ENCODE measurements at places on chromosomes 13 and 19.

GRCh38 chr19:13633109-13633508, 126.8 kb upstream of the CACNA1A start:
- no peak for DNase-seq

DNA sequence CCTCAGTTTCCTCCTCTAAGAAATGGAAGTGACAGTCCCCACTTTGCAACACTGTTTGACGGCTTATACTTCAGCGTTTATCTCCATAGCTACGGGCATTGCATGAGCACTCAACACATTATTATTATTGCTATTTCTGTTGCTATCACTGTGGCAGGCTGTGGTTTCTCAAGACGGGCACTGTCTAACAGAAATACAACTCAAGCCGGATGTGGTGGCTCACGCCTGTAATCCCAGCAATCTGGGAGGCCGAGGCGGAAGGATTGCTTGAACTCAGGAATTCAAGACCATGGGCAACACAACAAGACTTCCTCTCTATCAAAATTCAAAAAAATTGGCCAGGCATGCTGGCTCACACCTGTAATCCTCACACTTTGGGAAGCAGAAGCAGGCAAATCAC, 4.9 kb upstream of the ZSWIM4 start:
- DNase-seq = no peak

DNA sequence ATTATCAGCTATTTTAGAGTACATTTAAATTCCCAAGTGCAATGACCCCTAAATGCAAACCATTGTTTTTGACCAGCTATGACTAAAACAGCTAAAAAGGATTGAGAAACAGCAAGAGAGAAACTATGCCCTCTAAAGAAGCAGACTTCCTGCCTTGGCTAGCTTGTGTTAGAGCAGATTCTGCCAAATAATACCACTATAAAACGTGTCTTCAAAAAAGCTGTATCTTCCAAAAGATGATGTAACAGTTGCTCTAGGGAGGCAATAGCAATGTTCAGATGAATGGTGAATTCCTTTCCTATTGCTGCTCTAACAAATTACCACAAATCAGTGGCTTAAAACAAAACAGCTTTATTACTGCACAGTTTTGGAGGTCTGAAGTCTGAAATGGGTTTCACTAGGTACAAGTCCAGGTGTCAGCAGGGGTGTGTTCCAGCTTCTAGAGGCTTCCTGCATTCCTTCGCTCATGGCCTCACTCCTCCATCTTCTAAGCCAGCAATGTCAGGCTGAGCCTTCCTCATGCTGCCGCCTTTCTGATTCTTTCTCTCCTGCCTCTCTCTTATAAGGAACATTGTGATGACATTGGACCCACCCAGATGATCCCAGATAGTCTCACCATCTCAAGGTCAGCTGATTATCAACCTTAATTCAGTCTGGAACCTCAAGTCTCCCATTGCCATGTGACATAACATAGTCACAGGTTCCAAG, 84.5 kb downstream of the LRRC63 start:
- DNase-seq = no peak

- no peak for DNase-seq
Observed at GRCh38 chr19:49879243-49879963, 1.9 kb downstream of the TBC1D17 start.

GRCh38 chr13:54593504-54593903, 1564.9 kb downstream of the OLFM4 start:
- DNase-seq = no peak

DNA sequence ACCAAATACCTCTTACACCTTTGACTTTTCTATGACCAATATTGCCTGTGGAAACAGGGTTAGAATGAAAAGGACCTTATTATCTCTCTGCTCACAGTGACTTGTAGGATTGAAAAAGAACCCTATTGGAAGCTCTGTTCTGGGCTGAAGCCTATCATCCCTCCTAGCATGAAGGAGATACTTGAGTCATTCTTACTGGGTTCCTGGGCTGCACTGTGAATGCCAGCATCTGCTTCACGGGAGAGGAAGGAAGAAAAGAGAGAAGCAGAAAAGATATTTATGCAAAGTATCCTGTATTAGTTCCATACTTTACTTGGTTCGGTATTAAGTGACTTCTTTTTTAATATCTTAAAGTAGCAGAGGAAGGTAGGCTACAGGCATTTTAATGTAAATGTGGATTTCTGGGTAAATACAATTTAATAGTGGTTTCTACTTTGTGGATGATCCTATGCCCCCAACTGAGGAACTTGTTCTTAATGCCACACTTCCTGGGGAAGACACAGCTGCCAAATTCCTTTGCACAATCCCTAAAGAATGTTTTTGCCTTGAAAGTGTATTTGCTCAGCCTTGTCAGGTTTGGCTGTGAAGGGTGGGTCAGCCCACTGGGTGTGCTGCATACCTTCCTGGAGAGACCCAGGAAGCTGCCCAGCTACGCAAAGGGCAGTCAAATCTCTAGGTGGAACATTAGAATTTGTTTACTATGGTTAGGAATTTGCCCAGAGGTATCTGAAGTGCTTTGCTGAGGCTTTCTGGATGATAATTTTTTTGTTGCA, 13.7 kb upstream of the SCEL start:
- no peak for DNase-seq

GRCh38 chr13:110455444-110455843, 106.1 kb downstream of the RAB20 start:
- no peak for DNase-seq

DNA sequence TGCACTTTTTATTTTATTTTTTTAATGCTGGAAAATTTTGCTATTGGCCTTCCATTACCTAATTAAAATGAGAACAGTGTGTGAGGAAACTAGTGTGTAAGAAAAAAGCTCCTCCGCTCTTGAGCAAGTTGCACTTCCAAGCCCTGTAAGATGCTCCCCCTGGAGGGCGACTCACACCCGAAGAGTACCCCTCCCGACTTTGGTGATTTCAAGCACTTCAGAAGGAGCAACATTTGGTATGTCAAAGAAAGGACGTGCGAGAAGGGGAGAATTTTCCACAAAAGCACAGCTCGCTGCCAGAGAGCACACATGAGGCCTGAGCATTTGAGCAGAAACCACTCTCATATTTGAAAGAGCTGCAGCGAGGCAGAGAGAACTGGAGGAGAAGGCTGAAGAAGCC, 504.4 kb downstream of the FGF9 start:
- no peak for DNase-seq

DNA sequence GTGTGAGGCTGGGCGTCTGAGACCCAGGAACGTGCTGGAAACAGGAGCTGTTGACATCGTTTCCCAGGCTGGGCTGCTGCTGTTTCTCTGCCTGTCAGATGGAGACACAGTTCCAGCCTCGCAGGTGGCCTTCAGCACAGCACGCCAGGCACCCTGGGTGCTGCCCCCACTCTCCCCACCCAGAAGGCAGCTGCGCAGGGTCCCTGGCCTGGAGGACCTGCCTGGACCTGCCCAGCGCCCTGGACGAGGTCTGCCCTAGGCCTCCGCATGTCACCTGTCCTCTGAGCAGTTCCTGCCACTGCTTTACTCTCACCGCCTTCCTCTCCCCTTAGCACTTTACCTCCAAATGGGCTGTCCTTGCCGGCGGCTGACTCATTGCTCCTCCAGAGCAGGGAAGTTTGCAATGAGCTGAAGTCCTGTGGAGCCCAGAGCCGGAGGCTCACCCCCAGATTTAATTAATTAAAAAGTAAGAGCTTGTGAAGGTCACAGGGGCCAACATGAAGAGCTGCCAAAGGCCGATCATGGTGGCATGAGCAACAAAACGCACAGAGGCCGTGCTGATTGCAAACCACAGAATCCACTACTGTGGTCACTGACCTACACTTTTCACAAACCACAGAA, 32.2 kb downstream of the C13orf46 start:
- no peak for DNase-seq

DNA sequence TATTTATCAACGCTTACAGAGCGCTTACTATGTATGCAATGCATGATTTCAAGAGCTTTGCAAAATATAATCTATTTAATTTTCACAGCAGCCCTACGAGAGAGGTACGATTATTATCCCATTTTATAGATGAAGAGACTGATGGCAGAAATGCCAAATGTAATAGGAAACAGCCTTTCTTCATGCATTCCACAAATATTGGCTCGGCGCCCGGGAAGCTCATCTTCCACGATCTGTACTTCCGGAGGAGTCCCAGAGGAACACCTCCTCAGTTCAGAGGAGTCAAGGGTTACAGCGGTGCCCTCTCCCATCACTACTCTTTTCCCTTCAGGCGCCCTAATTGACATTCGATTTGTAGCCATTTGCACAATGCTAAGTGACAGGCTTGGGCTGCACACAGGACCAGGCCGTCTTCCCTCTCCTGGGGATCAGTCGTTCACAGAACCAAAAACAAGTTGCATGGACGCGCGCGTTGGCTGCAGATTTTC, 1.1 kb upstream of the ARHGAP35 start:
- DNase-seq = no peak

DNA sequence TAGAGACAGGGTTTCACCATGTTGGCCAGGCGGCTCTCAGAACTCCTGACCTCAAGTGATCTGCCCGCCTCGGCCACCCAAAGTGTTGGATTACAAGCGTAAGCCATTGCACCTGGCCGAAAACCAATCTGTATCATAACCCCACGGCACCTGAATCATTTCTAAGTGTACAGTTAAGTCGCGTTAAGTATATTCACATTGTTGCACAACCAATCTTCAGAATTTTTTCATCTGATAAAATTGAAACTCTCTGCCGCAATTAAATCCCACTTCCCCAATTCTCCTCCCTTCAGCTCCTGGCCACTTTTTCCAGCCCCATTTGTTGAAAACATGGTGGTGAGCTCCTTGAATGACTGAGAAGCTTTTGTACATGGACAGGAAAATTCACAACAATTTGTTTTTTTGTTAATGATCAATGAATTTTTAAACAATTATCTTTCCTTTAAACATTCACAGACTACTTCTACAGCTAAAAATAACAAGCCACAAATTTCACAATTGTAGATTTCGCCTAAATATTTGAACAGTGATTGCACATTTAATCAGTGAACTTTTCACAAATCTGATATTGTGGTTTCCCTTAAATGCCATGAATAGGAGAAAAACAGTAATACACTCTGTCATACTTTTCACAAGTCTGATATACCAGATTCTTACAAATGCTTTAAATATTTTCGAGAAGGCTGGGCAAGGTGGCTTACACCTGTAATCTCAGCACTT, 13.8 kb downstream of the FGF21 start:
- no peak for DNase-seq

- no peak for DNase-seq
Observed at GRCh38 chr13:41182231-41182630, 12.1 kb downstream of the KBTBD7 start.

DNA sequence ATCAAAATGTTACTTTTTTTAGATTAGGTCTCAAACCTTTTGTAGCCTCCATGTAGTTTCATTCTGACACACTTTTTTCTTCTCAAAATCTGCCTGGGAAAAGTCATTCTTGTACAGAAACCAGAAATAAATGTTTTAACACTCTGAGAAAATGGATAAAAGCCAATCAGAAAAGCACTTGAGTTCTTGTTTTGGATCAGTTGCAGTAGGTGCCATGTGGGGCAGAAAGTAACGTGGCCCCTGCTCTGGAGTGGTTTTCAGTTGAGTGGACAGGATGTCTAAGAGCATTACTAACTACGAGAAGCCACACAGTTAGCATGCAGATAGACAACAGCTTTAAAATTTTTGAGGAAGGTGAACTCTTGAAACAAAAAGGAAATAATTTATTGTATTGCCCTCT, 19.1 kb downstream of the GPR183 start:
- DNase-seq = no peak

- no peak for DNase-seq
Observed at GRCh38 chr13:25525884-25526283, 154.1 kb downstream of the ATP8A2 start.

DNA sequence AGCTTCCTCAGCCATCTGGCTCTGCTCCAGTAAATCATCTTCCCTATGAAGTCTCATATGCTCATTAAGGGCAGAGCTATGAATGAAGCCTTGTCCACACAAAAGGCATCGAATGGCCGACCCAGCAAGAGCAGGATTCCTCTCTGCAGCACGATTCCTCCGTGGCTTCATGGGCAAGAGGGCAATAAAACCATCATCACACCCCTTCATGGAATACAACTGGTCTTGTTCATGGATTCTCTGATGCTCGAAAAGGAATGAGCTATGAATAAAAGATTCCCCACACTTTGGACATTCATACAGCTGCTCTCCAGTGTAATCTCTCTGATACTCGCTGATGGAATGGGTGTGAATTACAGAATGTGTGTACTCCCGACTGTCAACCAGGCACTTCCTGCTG, 25.9 kb downstream of the PEG3 start:
- no peak for DNase-seq

DNA sequence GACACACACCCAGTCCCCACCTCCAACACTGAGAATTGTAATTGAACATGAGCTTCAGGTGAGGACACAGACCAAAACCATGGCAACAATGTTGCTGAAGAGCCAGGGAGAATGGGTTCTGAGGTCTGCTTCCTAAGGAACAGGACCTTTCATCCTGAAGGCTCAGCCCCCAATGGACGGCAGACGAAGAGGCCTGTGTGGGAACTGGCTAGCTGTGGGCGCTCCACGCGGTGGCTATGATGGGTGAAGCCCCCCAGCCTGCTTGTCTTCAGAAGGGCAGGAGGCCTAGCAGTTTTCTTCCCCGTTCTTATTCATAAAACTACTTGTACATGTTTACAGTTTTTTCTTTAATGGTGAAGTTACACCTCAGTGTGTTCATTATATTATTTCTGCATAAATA, 136.1 kb upstream of the SPACA7 start:
- no peak for DNase-seq

DNA sequence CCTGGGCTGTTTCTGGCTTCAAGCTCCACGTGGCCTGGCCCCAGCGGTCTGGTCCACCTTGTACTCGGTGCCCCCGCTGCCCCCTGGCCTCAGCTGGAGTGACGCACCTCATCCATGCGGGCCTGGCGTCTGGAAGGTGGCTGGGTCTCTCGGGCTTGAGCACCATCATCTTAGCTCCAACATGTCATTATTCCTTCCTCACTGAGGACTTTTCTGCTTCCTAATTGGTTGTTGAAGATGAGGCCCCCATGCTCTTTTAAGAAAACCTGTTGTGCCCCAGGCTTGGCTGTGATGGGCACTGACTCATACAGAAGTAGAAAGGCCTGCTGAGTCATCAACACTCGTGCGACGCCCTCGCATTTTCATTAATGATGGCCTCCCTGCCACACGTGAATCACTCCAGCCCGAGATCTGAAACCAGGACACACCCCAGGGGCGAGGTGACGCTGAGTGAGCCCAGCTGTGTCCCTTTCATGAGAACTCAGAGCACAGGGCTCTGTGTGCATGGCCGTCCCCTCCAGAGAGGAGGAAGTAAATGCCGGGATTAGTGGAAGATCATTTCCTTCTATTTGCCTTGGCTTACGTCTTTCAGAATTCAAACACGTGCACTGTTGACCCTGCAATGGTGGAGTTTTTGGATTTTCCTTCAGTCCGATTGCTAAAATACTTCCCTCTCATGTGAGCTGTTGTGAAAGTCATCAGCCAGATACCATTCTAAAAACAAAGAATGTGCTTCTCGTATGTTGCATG, 14.0 kb upstream of the GJA3 start:
- peak; percentile 47 for DNase-seq

GRCh38 chr19:48862827-48863226, 5.6 kb downstream of the PLEKHA4 start:
- DNase-seq = no peak
